Hematopoietic multipotent progenitor cell treated with erythropoietin and hydrocortisone succinate and interleukin-3 and kit ligand, for 6 days (in vitro differentiated cells): ENCODE measurements at places on chromosomes 5 and 9.

GRCh38 chr9:134163371-134164196 is 780 bp downstream of the RNU6ATAC start:
- peak; percentile 79 for DNase-seq

DNA sequence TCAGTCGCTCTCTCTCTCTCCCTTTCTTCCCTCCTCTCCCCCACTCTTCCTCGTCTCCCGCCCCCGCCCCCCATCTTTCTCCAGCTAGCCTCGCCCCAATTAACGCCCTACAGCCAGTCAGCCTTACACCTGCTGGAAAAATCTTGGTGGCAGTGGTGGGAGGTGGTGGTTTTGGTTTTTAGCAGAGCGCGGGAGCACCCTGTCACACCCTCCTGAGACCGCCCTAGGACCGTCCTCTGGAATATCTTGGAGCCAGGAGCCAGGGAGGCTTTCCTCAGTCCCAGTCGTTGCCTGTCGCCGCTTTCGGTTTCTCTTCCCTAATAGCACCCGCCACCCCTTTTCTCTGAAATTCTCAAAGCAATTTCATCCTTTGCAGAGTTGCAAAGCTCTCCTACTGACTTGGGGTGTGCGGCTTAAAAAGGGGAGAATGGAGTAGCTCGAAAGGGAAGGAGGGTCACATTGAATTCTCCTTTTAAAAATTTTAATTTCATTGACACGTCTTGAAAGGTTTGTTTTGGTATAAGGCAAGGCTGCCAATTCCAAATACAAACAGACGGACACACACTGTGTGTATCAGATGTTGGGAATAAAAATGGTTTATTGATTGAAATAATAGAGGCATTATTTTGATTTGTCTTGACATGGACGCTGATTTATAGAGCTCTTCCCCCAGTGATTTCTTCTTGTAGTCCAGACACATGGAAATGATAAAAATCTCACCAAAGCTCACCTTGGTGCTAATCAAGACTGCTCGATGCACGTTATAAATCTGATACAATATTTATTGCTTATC is 301.3 kb downstream of the PARP8 start:
- DNase-seq, result no peak

DNA sequence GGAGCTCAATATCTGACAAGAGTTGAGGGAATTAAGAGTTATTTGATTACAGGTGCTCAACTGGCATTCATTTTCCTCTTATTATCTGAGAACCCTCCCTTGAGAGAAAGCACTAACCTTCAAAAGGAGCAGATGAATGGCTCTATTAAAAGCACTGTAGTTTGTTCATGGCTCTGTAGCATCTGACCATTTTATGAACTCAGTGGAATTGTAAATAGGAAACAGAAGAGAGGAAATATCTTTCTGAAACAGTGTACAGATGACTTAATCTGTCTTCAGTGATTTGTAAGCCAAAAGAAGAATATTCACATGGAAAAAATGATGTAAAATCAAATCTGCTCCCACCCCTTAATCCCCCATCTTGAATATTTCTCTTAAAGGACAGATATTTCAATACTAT is 810.4 kb upstream of the GRAMD2B start:
- DNase-seq, result no peak

DNA sequence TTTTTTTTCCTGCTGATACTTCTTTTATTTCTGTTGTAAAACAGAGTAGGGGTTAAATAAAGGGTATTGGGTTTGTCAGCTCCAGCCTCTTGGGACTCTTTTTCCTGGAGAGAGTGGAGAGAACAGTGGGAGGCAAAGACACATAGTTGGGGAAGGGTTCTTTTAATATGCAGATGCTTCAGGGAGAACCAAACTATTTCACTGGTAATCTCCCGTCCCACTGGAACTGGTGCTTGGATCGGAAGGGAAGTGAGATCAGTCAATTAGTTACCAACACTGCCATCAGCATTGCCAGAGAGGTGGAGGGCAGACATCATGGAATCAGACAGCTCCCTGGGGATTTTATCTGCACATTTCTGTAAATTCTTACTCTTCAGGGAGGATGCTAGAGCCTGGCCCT is 47.6 kb upstream of the ELOVL7 start:
- DNase-seq, result no peak

GRCh38 chr9:129223551-129224208 is 45.6 kb upstream of the IER5L start:
- DNase-seq, result no peak

DNA sequence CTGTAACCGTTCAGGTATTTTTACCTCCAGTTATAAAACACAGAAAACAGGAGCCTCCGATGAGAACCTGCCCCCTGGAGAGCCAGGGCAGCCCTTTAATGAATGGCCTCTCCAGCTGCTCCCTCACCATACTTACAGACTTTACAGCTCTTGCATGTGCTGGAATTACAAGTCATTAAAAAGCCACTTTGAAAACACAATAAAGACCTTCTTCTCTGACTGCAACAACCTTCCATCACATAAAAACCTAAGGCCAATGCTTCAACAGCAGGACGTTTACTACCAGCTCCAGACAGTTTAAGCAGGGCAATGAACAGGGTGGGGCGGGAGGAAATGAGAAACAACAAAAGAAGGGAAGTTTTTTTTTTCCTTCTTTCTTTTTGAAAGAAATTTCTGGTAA is 213.8 kb downstream of the MLLT3 start:
- no peak for DNase-seq

- no peak for DNase-seq
Observed at GRCh38 chr5:6135977-6136376, 242.4 kb downstream of the MED10 start.

DNA sequence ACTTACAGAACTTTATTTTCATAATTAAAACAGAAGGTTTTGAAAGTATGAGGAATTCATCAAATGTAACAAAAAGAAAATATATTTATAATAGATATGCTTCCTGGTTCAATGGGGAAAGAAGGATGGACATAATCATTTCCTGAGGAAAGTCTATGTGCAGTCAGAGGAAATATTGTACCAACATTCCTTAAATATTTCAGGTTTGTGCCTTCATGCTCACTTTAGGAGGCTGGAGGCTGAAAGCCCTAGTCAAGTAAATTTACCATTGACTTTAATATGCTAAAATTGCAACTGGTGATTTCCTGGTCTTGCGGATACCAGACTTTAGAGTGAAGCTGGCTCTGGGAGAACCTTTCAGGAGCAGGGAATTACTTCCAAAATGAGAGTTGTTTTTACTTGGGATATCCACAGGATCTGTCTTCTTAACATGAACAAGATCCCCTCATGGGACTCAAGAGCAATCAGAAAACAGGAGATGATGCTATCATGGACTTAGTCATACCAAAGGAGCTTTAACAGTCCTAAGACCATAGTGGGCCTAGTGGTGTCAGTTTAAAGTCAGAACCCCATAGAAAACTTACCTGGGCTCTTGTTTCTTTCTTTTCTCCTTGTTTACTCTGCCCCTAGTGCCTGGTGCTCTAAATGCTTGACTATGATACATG is 762.8 kb upstream of the GRAMD2B start:
- no peak for DNase-seq

DNA sequence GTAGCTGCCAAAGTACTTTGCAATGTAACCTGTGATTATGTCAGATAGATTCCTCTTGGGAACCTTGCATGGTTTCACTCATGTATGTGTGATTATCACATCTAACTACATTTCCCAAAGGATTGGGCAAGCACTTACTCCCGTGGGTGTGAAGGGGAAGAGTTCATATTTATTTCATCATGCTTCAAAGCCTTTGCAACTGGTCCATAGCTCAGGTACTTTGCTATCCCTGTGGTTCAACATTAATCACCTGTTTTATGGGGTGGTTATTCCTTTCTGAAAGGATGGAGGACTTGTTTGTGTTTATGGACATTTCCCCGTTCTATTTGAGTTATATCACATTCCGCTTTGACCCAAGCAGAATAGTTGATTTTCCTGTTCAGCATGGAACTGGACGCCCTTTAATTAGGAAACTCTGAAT is 13.6 kb upstream of the ERMP1 start:
- no peak for DNase-seq

DNA sequence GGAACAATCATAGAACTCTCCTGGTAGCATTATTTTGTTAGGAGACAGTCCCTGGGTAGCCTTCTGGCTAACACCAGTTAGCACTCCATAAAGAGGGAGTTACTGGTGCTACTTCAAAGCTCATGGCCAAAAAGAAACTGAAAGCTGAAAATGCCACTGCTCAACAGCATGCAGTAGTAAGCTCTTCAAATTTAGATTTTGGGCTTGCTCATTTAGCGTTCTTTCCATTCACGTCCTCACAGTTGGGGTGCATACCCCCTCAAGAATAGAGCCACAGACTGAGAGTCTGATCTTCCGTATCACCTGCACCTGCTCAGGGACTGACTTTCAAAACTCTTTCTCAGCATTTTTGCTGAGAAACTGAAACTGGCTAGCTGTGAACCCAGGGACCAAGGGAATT is 24.7 kb downstream of the NTRK2 start:
- DNase-seq, result no peak

GRCh38 chr5:136182618-136183017 is 10.3 kb downstream of the SMIM32 start:
- no peak for DNase-seq

DNA sequence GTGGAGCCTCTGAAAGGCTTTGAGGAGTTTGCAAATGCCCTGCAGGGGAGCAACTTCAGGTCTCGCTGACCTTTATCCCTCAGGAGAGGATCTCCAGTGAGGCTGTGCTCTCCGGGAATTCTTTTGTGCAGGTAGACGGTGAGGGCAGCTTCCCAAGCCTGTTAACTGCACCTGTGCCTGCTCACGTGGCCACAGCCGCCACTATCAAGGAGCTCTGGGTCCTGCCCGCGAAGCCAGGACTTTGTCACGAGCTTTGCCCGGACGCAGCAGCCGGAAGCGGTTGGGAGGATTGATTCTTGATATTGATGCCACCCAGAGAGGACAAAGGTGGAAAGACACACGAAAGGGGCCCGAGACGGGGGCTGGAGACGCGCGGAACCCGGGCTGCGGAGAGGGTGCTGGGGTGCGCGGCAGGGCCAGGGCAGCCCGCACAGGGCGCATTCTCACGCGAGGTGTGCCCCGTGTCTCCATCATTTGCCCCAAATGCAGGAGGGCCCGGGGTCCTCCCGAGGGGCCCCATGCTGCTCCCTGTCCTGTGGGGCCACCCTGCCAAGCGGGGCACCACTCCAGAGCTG is 18.2 kb downstream of the SLC9A3 start:
- DNase-seq, result no peak

DNA sequence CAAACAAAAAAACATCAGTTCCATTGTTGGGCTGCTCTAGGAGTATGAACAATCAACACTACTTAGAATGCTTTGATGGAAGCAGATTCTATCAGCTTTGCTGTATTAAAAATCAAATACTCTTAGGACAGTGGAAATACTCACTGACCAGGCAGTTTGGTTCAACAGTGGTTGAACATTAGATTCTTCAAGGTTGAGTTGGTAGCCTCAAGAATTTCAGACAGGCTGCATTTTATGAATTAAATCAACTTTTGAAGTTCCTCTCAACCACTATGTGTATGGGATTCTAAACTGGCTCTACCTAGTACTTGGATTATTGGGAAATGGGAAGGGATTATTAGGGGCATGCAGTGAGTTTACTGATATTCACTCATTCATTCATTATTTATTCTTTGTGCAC is 35.0 kb downstream of the ACTBL2 start:
- no peak for DNase-seq

DNA sequence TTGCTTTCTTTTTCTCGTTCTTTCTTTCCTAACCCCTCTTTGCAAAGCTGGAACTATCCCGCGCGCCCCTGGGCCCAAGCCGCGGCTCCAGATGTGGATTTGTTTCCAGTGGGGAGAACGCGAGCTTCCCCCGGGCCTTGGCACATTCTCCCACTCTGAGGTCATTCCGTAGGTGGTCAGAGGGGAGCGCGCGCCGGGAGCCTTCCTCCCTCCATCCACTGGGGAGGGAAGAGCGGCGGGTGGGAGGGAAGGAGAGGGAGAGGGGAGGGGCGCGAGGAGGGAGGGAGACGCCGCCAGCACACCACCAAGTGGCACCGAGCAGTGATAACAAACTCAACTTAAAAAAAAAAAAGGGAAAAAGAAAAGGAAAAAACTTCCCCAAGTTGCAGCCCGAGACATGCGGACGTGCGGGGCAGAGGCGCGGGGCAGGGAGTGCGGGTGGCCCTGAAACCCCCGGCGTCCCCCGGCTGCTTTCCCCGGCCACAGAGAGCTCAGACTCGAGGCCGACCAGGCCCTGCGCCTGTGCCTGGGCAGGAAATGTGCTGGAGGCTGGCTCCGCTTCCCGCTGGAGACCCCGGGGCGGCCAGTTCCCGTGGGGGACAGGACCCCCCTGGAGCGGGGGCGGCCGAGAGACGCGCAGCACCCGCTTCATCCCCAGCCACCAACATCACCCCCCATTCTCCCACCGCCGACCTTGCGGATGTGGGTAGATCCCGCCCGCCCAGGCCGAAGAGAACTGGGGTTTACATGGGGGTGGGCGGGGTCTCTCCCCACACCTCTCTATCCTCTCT is 3.1 kb downstream of the IER5L start:
- DNase-seq, result peak; percentile 52

GRCh38 chr9:136273244-136273865 is 27.7 kb upstream of the QSOX2 start:
- DNase-seq, result no peak

DNA sequence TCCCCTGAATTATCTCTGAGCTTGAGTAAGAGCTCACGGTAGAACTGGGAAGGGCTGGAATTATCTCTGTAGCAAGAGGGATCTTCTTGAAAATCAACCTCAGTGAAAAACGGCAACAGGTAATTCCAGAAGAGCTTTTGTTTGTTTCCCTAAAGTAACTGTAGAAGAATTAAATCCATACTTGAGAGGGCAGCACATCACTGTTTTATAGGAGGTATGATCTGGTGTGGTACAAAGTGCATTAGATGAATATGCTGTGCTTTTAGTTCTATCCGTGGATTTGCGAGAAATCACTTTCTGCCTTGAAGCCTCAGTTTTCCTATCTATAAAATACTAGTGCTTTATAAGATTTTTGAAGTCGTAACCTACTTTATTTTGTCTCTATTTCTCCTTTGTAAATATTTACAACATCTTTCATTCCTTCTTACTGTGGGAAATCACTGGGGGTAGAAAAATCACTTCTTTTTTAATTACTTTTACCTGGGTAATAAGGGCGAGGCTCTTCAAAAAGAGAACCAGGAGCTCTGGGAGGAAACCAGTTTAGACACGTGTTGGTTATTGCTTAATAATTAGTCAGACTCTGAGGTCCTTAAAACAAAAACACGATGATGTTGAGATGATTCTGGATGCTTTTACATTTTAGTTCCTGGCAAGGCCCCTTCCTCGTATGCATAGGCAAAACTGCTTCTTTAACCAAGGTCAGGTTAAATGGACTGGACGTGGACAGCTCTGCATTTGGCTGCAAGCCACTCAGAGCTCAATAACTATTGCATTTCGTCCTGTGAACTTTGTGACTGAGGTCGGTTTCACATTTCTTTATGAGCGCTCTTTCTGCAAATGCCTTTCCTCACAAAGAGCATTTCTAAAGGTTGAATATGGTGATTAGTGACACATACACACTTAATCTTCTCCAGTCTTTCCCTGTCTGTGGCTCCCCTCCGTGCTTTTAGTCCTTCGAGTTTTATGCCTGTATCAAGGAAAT is 376.1 kb downstream of the BRINP1 start:
- DNase-seq, result no peak

- peak; percentile 20 for DNase-seq
Observed at GRCh38 chr9:91162311-91162710, 199.4 kb downstream of the AUH start.

GRCh38 chr9:36874921-36875320 is 159.1 kb downstream of the PAX5 start:
- no peak for DNase-seq
